ENCODE measurements at places on chromosomes 7 and 10. TPM values are rescaled to one million over a fixed set of nuclear protein-coding genes. Genes with fewer than 3 reads are reported as not detected.

DNA sequence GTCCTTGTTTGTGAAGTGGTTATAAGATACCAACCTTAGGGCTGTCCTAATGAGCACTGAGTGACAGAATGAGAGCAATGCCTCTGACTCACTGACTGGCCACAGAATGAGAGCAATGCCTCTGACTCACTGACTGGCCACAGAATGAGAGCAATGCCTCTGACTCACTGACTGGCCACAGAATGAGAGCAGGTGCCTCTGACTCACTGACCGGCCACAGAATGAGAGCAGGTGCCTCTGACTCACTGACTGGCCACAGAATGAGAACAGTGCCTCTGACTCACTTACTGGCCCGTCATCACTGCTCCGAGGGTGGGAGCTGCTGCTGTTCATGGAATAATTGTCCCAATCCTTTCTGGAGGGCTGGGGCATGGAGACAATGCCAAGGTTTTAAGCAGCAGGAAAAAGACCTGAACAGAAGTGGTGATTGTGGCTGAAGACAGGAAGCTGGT lies 265.2 kb upstream of the PPP2R2D start:
- H3K36me3 ChIP-seq, result no peaks in the 10 kb centered on the region
- H3K27ac ChIP-seq, result no peak overlapping the region
- H3K27me3 ChIP-seq, result no peaks in the 10 kb centered on the region
- DNase-seq, result no peak
- no peak overlapping the region for H3K4me3 ChIP-seq

GRCh38 chr10:3446221-3446620 lies 273.6 kb upstream of the PITRM1 start:
- no peaks in the 10 kb centered on the region for H3K4me1 ChIP-seq
- no peak overlapping the region for H3K27ac ChIP-seq
- DNase-seq, result no peak

ASZ1 gene
- total RNA-seq, result not detected

GRCh38 chr10:97805096-97805884 lies 33.5 kb upstream of the SFRP5 start:
- no peaks in the 10 kb centered on the region for H3K36me3 ChIP-seq
- H3K4me1 ChIP-seq, result no peaks in the 10 kb centered on the region
- no peak for DNase-seq
- no peak overlapping the region for H3K4me3 ChIP-seq
- no peak overlapping the region for H3K27ac ChIP-seq

ELMO1 gene
- total RNA-seq, result 22.5 TPM

GRCh38 chr7:13551503-13551902 lies 438.0 kb downstream of the ETV1 start:
- no peaks in the 10 kb centered on the region for H3K27me3 ChIP-seq
- no peaks in the 10 kb centered on the region for H3K36me3 ChIP-seq
- no peak overlapping the region for H3K27ac ChIP-seq
- DNase-seq, result no peak
- H3K4me1 ChIP-seq, result no peaks in the 10 kb centered on the region

SPDYE16 gene
- 0.14 TPM for total RNA-seq

WNT2 gene
- 0.24 TPM for total RNA-seq

DNA sequence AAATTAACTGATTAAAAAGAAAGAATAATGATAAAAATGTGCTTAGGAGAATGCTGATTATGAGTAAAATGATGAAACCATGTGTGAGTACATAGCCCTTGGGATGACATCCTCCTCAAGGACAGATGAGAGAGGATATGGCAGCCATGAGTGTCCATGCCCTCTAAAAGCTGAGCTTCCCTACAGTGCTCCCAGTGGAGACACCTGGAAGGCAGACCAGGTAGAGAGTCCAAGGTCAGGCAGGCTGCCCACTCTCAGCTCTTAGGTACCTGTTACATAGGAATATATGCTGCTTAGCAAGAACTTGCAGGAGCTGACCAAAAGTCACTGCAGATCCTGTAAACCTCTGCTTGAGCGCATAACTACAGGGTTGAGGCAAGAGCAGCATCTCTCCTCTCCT lies 169.7 kb upstream of the TMEM229A start:
- H3K27ac ChIP-seq, result no peak overlapping the region
- H3K4me1 ChIP-seq, result no peaks in the 10 kb centered on the region
- no peaks in the 10 kb centered on the region for H3K36me3 ChIP-seq
- no peak overlapping the region for H3K4me3 ChIP-seq
